Esophagus squamous epithelium (tissue), 5 donors: ENCODE measurements at places on chromosomes 7 and 10.

DNA sequence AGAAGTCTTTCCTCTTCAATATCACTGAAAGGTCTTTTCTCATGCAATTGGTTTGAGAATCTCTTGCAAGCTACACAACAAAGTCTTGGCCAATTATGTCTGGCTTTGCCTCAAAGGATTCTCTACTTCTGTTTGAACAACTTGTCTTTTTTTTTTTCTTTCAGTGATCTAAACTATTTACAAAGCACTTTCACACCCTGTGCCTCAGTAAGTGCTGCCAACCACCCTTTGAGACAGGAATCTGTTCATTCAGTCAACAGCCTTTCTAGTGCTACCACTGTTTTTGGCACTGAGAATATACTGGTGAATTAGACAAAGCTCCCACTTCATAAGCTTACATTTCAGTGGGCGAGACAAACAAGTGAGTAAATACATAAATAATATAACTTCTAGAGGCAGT, 26.9 kb upstream of the SDK1 start:
- DNase-seq, result no peak

GRCh38 chr7:27116031-27116961, 13.8 kb upstream of the HOXA2 start:
- no peak for DNase-seq

DNA sequence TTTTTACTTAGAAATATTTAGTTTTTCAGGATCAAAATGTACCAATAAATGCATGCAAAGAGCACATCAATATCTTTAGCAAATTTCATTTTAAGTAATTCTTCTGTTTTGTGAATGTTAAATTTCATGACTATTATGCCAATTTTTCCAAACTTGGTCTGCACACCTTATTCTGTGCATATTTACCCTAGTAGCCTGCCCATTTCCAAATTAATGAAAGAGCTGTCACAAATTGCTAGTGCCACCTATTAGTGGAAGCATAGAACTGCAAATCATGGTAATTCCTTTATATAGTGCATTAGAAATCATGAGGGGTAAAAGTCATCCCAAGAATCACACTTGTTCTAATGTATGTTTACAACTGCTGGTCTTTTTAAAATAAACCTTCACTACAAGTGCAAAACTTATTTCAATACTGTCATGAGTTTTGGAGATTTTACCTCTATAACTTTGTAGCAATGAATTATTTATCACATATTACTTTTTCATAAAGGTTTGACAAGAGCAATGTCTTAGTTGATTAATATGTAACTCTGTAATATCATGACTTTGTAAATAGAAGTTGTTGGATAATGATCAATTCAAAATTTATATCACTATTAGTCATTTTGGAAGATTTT, 5.7 kb downstream of the SEMA3A start:
- no peak for DNase-seq

DNA sequence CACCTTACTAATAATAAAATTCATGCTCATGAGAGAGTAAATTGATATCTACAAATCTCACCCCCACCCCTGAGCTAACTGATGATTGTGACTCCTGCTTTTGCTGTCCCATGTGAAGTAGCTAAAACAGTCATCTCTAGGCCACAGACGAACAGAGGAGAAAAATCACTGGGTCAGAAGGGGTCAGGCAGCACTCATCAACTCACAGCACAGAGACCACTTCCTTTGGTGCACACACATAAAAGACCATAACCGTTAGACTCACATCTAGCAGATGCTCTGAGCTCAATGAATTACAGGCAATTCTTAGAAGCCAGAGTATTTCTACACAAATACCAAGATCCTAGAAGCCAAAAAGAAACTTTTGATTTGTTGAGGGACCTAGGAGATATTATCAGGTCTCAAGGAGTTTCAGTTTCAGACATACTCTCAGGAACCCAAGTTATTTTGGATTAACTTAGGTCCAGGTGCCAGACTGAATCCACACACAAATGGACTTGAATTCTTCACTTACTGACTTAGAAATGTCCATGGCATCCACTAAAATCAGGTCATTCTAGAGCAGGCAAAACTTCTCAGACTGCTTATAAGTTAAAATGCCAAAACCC, 65.0 kb upstream of the TES start:
- DNase-seq, result no peak

DNA sequence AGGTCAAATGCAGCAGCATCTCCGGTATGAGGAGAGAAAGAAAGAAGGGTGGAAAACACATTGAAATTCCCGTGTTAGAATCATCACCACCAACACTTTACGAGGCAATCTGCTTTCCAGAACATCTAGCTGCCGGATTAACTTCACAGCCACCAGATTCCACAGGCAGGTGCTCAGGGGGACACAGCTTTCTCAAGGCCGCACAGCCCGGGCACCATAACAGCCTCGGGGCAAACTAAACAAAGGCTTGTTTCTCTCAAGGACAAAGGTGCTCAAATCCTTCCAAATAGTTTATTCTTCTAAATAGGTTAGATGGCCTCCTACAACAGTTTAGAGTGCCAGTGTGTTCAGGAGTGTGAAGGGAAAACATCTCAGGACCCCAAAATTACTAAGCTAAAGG, 156.3 kb downstream of the DIP2C start:
- no peak for DNase-seq

DNA sequence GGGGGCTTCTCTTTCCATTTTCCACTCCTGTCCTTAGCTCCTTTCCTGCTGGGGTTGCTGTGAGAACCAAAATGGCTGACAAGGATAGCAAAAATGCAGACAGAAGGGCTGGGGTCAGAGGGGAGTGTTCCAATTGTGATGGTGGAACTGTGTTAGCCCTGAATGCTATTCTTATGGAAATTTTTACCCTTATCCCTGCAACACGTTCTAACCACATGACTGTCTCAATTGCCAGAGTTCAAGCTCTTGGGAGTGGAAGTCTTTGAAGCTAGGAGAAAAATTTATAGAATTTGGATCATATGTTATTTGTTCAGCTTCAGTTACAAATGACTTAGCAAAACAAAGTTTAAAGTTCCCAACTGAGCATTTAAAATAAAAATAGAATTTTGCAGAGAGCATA, 134.1 kb downstream of the ADCYAP1R1 start:
- DNase-seq, result no peak

DNA sequence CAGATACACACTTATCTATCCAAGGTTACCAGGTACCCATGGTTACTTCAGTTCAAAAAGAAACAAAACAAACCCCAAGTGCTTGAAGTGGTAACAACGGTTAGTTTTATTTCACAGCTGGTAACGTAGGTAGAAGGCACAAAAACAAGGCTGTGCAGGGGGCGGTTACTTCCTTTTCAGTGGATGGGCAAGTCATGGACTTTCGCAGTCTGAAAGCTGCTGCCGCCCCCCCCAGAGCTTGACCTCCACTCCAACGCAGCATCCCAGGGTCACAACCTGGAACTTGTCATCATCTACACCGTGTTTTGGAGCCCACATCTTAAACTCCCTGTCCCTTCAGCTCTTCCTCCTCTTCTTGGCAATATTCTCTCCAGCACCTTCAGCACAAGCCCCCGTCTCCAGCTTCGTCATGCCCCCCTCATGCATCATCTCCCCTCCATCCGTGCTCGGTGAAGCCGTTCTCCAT, 181.2 kb upstream of the ITGB1 start:
- no peak for DNase-seq

- DNase-seq, result no peak
Observed at GRCh38 chr7:124649397-124650014, 116.1 kb downstream of the GPR37 start.

GRCh38 chr7:44976746-44977196, 2.0 kb downstream of the MYO1G start:
- DNase-seq, result no peak

GRCh38 chr10:78065611-78066010, 31.9 kb downstream of the RPS24 start:
- no peak for DNase-seq

GRCh38 chr10:23187155-23187554, 5.0 kb upstream of the PTF1A start:
- no peak for DNase-seq

DNA sequence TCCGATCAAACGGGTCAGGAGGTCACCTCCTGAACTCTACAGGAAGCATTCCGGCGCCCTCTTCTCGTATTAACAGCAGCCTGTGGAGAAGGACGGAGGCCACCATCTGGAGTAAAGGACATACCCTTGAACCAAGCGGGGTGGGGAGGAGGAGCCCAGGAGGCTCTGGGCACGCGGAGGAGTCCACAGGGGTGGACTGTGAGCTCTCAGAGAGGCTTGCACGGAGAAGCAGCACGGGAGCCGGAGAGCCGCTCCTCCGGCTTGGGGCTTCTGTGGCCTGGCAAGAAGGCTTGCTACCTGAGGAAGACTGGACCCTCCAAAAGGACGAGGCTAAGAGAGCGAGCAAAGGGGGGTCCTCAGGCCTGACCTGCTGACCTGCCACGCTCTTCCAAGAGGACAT, 77.9 kb downstream of the MAD1L1 start:
- no peak for DNase-seq

DNA sequence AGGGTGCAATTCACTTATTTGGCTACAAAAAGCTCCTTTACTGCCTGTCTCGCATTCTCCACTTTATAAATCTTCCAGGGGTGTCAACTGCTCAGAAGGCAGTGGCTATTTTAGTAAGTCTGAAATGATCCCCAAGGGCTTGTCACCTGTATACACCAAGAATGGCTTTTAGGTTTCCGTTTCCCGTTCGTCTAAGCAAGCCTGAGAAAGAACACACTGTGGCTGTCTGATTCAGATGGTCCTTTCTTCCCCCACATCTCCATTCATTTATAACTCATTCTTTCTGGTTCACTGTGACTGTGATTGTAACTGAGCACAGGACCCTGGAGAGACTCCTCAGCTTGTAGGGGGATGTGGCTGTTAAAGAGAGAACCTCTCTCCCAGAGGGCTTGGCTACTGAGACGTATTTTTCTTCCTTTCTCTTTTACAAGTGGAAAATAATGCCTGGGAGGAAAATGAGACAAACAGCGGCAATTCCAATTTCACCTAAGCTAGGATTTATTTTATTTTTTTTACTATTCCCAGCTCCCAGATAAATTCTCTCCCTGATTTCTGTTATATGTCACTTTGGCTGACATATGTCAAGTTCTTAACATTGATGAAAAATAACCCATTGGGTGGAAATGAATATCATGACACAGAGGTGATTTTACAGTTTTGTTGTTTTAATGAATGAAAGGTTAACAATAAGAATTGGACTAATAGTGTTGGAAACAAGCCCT, 129.3 kb downstream of the FAM107B start:
- DNase-seq, result no peak

DNA sequence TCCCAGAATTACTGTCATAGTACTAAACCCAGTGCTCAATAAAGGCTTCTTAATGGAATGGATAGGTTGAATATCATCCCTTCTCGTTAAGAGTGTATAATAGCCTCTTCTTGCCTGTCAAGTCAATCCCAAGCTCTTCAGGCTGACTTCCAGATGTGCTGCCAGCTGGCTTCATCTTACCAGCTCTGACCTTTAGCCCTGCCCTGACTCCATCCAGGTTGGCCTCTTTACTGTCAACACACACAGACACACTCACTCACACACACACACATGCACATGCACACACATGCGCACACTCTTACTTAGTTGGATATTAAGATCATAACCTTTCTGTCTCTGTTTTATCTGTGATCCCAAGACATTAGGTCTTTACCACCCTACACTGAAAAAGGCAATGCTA, 49.1 kb downstream of the ASB4 start:
- DNase-seq, result no peak

DNA sequence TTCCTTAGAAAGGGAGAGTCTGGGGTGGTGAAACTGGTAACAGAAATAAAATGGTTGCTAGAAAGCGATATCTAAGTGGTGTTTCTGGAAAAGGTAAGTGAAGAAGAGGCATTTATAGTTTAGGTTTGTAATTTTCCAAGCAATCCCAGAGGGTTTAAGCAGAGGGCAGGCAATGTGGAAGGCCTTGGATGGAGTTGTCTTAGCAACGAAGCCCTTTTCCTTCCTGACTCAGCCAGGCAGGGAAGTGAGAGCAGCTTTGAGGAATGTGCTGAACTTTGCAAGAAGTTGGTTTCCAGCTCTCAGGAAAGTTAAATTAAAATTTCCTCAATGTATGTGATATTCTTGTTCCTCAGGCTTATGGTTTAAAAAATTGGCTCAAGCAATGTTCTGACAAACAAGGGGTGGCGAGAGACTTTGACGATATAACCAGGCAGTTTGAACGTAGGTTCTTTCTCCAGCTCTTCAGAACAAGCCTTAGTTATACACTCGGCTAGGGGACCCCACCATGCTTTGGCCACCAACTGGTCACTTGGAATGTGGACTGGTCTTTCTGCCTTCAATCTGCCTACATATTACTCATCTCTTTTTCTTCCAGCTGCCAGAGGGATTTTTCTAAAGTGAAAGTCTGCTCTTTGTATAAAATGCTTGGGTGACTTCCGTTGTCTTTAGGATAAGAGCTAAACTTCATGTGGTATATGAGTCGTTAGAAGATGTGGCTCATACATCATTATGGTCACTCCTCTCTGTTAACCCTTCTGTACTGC, 66.9 kb upstream of the SLC25A13 start:
- DNase-seq, result no peak

DNA sequence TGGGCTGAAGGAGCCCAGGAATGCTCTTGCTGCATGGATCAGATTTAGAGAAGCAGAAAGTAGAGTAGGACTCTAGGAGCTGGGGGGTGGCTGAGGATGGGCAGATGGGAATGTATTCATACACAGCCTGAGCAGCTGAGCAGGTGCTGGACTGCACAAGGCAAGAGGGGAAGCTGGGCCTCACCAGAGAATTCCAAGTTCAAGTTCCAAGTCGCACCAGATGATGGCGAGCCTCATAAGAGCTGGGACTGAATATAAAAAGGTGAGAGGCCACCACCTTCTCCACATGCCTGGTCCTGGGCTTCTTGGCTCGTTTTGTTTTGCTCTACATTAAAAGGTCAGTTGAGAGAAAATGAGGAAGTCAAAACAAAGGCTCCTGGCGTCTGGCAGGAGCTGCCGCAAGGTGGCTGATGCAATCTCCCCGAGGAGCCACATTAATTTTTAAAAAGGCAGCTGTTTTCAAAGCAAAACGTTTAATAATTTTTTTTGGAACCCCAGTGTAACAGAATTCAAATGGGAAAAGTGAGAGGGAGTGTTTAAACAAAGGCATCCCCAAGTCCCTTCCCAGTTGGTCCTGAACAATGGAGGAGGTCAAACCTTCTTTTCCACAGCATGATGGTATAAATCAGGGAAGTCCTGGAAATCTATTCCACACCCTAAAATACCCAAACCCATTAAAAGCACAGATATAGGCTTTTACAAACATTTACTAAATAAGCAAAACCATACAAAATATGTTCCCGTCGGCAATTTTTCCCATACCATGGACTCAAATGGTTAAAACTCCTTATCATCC, 9.5 kb downstream of the CYREN start:
- DNase-seq, result no peak

GRCh38 chr10:47231414-47231813, 68.6 kb upstream of the GDF10 start:
- no peak for DNase-seq

GRCh38 chr7:70893422-70893821, 238.5 kb upstream of the GALNT17 start:
- DNase-seq, result no peak

- no peak for DNase-seq
Observed at GRCh38 chr7:1314908-1315450, 82.3 kb downstream of the UNCX start.

- no peak for DNase-seq
Observed at GRCh38 chr10:44238212-44238611, 146.7 kb downstream of the CXCL12 start.
